Stimulated activated CD4-positive, alpha-beta T cell treated with anti-CD3 and anti-CD28 coated beads, Interleukin-12 subunit alpha, Interleukin-12 subunit beta, amount 100 ng/mL, for 4 hours (primary cell): ENCODE measurements at places on chromosomes 13 and 19.
A peak's percentile ranks its signal among the peaks of the same experiment; 100 is the strongest.

DNA sequence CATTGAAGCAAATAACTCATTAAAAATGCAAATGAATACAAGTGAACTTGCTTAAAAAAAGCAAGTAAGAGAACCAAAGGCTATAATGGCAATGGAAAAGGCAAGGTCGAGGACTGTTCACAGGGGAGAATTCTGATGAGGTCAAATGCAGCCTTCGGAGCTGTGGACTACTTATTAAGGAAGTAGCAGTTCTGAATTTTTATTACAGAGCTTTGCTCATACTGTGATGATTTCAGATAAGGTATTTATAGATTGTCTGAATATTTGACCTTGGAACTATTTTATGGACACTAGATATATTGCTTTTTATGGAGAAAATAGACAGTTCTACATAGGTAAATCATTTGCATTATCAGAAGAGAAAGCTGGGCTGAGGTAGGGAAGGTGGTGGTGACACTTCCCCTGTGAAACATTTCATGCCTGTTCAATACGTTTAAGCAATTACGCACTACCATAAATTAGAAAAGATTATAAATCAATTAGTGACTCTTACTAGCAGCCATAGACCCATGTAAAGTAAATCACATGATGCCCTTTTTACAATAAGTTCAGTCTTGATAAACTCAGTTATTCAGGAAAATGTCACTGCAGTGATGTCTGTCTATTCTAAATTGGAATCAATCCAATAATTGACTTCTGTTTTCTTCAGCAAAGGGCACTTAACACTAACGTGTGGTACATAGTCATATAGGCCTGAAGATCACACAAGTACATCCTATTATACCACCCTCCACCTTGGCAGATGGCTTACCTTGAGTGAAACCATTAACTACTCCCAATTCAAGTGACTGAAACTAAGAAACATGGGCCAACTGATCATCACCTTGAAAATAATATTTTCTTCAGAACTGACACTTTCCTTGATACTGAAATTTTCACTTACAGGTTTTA, 260.0 kb downstream of the KLF12 start:
- no peak for DNase-seq

DNA sequence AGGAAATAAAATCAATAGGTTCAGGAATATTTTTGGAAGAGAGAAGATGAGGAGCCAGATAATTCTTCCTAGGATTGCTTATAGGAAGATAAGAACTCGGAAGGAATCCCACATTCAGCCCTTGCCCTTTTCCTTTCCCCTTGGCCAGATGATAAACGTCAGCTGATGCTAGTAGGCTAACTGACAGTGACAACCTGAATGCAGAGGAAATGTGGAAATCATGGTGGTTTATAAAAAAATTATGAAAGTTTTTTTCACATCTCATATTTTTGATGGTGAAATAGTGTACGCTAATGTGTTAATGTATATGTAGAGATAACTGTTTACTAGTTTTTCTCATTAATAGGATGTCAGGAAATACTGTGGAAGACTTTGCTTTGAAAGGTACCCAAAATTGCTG, 56.9 kb downstream of the EDNRB start:
- no peak for DNase-seq

DNA sequence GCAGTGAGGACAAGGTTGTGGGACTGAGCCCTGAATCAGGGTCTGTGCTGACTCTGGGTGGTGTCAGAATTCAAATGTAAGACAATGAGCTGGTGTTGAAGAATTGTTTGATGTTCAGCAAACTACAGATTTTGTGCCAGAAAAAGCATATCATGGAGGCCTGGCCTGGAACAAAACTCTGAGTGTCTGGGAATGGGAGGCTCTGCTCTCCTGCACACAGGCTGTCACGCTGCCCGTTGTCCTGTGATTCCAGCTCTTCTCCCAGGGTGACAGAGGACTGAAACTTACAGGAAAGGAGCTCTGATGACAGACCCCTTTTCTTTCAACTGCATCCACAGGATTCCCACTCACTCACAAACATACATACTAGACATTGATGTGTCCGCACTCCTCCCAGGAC, 120.1 kb downstream of the ZNF486 start:
- DNase-seq: no peak

- no peak for DNase-seq
These were observed 10.7 kb upstream of the TMEM255B start for GRCh38 chr13:113748101-113748861.

- no peak for DNase-seq
These were observed 717.3 kb downstream of the DIAPH3 start for GRCh38 chr13:59446391-59446790.

DNA sequence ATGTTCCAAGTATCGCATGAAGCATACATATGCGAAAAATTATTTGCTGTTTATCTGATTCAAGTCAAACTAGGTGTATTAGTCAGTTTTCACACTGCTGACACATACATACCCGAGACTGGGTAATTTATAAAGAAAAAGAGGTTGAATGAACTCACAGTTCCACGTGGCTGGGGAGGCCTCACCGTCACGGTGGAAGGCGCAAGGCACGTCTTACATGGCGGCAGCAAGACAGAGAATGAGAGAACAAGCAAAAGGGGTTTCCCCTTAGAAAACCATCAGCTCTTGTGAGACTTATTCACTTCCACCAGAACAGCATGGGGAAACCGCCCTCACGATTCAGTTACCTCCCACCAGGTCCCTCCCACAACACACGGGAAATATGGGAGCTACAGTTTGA, 13.0 kb upstream of the PROZ start:
- DNase-seq: peak; percentile 33

- DNase-seq: no peak
These were observed 1508.3 kb upstream of the PRR20A start for GRCh38 chr13:55632402-55632801.

GRCh38 chr13:65834897-65835296, 1395.2 kb downstream of the PCDH9 start:
- no peak for DNase-seq

DNA sequence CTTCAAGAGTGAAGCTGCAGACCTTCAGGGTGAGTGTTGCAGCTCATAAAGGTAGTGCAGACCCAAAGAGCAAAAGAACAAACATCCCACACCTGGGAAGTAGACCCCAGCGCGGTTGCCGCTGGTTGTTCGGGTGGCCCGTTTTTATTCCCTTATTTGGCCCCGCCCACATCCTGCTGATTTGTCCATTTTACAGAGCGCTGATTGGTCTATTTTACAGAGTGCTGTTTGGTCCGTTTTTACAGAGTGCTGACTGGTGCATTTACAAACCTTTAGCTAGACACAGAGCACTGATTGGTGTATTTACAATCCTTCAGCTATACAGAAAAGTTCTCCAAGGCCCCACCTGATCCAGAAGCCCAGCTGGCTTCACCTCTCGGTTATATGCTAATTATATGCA, 1.0 kb downstream of the SCGB2B2 start:
- DNase-seq: no peak

- DNase-seq: no peak
These were observed 529.3 kb downstream of the IRS2 start for GRCh38 chr13:109256866-109257760.

GRCh38 chr13:44142941-44143665, 230.5 kb upstream of the SERP2 start:
- no peak for DNase-seq

DNA sequence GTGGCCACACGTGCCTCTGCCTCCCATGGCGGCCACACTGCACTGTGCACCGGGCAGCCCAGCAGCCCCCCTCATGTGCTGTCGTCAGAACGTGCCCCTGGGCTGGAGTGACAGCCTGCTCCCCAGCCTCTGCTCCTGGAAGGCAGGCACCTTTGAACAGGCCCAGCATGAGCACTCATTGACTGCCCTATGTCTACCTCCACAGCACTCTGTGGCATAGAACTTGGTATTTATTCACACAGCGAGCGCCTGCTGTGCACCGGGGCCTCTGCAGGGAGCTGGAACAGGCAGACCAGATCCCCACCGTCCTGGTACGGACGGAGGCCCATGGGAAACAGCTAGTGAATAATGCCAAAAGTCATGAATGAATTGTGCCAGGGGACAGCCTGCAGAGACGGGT, 53.7 kb downstream of the DPF1 start:
- DNase-seq: no peak
